Upper lobe of right lung (tissue), 1 donor: ENCODE measurements at places on chromosomes 16 and 17. TPM values are rescaled to one million over a fixed set of nuclear protein-coding genes. Genes with fewer than 3 reads are reported as not detected.

- no peak for DNase-seq
Observed at GRCh38 chr17:43547659-43548256, 1.6 kb upstream of the ETV4 start.

GRCh38 chr17:42675348-42675964, 1.3 kb downstream of the PLEKHH3 start:
- DNase-seq: peak; percentile 71

DNA sequence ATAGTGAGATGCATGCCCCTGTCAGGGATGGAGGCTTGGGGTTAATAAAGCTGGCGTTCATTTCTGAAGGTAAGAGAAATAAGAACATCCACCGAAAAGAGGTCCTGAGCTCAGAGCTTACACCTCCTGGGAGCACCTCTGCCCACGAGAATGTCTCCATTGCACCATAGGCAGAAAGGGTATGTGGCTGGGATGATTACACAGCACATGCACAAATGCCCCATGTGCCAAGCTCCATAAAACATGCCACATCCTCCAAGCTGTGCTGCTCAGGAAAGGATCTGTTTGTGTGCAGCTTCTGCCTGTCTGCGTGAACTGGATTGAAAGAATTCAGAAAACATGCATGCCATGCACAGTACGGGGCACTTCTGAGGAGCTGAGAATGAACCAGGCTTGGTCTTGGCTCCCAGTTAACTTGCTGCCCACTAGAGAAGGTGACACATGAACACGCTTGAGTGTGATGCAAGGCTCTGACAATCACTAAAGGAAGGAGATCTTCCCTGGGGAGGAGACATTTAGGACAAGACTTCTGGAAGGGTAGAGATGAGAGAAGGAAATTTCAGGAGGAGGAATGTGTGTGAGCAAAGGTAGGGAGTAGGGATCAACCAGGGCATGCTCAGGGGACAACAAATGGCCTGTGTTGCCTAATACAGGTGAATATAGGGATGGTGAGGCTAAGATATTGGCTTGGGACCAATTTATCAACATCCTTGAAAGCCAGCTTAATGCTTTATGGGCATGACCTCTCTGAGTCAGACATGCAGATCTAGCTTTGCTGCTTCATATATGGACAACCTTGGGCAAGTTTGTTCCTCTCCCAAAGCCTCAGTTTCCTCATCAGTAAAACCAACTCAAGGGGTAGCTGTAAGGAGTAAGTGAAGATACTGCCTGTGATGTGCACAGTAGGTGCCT, 32.0 kb upstream of the SMPD3 start:
- no peak for DNase-seq

DNA sequence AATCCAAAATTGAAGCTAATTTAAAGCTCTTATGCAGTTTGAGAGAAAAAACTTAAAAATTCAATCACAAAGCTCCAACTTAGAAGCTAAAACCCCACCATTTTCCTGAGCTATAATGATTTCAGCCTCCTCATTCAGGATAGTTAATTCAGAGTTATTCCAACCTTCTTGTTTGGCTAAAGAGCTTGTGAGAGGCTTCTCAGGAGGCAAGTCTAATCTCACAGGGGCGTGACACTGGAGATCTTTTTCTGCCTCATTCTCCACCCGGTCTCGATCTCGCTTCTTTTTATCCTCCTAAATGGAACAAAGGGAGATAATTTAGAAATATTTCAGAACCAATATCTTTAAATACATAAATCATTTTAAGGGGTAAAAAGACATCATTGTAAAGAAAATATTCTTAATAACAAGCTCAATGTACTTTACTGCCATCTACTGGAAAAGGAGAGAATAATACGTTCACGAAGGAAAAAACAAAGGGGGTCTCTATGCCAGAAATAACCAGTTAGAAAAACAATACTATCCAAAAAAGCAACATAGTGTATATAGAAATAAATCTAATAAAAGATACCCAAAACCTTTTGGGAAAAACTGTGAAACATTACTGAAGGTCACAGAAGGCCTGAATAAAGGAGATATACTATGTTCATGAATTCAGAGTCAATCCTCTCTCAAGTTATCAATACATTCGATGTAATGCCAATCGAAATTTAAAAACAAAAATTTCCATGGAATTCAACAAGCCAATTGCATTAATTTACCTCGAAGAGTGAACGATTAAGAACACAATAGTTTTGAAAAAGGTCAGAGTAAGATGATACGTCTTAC, 13.9 kb downstream of the BRD7 start:
- DNase-seq: no peak

- no peak for DNase-seq
Observed at GRCh38 chr16:87747626-87748414, 18.0 kb downstream of the KLHDC4 start.

DNA sequence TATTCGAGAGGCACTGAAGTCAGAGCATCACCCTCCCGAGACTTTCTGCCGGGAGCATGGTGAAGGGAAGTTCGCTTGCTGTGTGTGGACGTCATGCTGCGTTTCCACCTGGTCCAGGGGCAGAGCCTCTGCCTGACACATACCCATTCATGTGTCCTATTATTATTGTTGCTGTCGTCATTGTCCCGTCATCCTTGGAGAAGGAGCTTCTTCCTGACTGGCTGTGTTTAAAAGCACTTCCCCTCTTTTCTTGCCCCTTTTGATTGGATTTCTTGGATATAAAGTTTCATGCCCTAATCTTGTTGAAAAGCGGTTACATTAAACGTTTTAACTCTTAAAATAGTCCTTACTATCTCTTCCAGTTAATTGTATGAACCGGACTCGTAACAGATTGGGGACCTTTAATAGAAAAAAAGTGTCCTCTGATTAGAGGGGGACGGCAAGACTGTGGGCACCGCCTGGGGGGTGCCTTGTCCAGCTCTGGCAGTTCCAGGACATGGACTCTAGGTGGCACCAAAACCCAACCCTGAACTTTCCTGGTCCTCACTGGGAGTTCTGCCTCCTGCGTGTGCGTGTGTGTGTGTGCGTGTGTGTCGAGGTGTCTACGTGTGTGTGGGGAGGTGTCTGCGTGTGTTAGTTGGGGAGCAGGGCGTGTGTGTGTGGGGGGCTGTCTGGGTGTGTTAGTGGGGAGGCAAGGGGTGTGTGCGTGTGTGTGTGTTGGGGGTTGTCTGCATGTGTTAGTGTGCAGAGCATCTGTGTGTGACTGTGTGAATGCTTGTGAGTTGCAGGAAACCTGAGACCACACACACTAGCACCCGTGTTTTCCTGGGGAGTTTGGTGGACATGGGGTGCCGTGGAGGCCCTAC, 133.3 kb upstream of the CIBAR2 start:
- no peak for DNase-seq

- peak; percentile 77 for DNase-seq
Observed at GRCh38 chr17:65495122-65496055, 66.1 kb downstream of the AXIN2 start.

GRCh38 chr16:19664166-19664565, 53.9 kb downstream of the KNOP1 start:
- DNase-seq: no peak

GRCh38 chr16:79265196-79265595, 335.3 kb downstream of the MAF start:
- no peak for DNase-seq

DNA sequence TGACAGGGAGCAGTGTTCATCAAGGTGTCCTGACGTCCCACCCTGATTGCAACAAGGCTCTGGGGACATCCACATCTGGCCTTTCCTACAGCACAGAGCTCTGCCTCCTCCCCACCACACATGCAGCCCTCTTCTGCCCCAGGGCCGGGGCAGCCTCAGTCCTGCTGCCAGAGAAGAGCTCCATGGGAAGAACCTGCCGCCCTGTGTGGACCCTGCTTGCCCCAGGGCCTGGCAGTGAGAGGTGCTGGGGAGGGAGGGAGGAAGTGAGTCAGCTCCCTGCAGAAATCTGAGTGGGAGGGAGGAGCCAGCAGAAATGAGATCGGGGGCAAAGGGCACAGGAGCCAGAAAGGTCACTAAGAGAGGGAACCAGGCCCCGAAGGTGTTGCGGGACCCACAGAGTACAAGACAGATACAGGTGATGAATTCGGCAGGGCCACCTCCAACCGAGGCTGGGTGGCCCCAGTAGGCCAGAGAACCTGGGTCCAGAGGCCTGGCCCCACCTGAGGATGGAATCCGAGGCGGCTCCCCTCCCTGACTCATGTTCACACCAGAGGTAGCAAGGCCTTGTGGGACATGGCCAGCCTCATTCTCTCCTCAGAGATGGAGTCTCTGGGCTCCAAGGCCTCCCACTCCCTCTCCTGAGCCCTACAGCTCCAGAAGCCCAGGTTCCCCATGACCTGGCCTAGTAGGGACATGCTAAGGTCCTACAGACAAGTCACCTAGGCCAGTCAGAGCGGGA, 24.8 kb downstream of the MYO18A start:
- peak; percentile 78 for DNase-seq

DNA sequence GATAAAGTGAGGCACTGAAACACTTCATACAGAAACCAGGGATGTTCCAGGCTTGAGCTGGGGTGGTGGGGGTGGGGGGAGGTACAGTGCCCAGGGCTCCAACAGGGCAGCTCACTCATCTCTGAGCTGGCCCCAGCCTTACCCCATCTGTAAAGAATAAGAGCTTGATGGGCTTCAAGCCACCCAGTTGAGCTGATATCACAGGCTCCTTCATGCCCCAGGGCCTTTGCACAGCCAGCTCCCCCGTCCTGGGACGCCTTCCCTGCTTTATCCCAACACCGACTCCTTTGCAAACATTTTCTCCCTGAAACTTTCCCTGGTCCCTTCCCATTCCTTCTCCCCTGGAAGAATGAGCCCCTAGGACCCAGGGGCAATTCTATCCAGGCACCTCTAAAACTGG, 261.7 kb downstream of the PARN start:
- no peak for DNase-seq

DNA sequence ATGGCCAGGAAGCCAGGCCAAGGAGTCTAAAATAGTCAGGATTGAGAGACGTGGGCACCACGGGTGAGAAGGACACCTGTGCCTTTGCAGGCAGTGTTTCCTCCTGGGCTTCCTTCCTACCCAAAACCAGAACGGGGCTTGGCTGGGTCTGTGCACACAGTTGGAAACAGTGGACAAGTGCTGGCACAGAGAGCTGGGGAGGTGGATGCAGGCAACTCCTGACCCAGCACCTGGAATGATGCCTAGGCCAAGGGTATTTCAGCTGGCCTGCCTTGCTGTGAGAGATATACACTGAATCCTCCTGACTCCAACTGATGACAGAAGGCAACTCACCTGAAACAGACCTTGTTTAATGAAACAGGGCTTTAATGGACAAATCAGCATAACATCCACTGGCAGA, 186.2 kb downstream of the SLC39A11 start:
- DNase-seq: no peak

DNA sequence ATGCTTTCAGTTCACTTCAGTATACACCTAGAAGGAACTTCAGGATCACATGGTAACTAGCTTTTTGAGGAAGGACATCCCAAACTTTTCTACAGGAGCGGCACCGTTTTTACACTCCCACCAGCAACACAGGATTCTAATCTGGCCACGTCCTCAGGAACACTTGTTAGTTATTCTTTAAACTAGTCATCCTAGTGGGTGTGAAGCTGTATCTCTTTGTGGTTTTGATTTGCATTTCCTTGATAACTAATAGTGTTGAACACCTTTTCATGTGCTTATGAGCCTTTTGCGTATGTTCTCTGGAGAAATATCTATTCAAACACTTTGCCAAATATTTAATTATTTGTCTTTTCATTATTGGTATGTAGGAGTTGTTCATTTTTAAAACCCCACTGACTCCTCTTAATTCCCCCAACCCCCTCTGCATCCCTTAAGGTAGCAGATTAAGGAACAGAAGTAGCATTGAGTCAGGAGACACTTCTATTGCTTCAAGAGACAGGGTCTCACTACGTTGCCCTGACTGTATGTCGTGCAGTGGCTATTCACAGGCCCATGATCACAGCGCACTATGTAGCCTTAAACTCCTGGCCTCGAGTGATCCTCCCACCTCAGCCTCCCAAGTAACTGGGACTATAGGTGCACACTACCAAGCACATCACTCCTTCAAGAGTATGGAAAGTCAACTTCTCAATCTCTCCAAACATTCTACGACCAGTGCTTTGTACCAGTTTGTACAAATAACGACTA, 25.4 kb downstream of the YWHAE start:
- no peak for DNase-seq

DNA sequence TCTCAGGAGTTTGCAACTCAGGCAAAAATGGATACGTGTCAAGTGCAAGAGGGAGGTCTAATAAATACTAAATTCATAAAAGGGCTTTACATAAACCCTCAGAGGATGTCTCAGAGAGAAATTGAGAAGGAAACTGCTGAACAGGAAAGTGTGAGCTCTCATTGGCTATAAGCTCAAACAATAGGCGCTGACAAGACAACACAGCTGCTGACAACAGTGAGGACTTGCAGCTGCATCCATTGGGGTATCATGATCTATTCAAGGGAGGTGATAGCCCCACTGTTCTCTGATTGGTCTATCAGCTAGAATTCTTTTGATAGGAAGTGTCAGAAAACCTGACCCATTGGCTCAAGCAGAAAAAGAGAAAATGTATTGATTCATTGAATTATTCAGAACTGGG, 187.2 kb downstream of the CBLN1 start:
- no peak for DNase-seq

GRCh38 chr17:78316867-78317789, 42.7 kb downstream of the SOCS3 start:
- peak; percentile 81 for DNase-seq

The SLFN12L gene
- total RNA-seq: 5.1 TPM

The WFDC1 gene
- 26.0 TPM for total RNA-seq

The OTOP3 gene
- total RNA-seq: not detected

The CARD14 gene
- 1.1 TPM for total RNA-seq

The CUEDC1 gene
- 41.9 TPM for total RNA-seq

The NKD1 gene
- total RNA-seq: 47.2 TPM

The ITGA2B gene
- total RNA-seq: 4.6 TPM
